Stimulated activated CD8-positive, alpha-beta memory T cell treated with anti-CD3 and anti-CD28 coated beads, Interleukin-4, amount 100 ng/mL, for 4 hours (primary cell): ENCODE measurements at places on chromosomes 6 and 20.

DNA sequence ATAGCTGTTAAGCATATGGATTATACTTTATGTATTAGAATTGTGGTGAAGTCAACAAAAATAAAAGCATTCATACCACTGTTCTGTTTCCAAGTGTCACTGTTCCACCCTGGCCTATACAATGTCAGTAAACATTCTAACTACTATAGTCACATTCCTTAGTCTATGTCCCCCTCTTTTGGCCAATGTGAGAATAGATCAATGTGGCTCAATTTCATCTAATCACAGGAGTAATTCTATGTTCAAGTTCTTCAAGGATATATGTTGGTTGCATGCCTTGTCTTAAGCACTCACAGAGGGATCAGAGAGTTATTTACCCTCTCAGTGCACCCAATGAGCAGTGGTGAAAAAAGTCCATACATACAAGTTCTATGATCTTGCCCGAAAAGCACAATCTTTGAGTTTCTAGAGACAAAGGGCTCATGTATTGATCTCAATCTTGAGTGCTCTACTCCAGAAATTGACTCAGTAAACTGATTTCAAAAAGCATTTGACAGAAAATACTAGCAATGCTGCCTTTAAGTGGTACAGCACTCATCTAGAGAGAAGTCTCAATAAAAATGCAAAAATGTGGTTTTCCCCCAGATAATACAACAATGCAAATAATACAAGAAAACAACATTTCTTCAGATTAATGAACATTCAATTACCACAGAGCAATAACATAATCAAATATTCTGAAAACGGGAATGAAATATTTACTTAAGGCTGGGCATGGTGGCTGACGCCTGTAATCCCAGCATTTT lies 16.5 kb downstream of the SMLR1 start:
- DNase-seq: no peak

DNA sequence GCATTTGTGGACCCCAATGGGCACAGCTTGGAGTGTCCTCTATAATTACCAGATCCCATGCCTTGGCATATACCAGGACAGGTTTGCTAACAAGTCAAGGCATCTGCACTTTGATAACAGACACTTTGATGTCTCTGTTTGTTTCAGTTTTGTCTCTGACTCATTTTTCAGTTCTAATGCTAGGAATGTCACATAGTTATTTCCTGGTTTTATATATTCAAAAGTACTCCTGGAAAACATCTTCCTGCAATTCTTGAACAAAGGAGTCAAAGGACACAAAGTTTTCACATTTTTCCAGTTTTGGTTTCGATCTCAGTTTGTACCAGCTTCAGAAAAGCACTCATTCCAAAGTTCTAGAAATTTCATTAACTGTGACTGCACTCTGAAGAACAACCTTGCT lies 188.1 kb downstream of the FOXC1 start:
- no peak for DNase-seq

DNA sequence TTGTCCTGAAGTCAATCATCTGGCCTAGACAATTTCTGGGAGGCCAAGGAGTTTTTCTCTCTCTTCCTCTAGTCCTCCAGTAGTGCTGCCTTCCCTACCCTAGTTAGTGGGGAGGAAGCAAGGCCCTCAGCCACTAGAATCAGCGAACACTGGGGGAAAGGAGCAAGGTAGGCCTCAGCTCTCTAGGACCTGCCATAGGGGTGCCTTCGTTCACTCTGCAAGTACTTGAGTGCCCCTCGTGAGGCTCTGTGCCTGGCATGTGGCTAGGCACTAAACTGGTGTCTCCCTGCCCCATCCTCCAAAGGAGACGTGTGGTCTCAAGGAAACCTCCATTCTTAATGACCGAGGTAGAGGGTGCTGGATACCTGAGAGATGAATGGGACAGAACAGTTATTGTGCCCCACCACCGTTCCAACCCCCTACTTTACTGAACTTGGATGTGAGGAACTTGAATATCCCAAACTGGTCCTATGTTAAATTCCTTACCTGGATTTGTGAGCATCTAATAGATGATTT lies 1.1 kb downstream of the DEF6 start:
- no peak for DNase-seq

DNA sequence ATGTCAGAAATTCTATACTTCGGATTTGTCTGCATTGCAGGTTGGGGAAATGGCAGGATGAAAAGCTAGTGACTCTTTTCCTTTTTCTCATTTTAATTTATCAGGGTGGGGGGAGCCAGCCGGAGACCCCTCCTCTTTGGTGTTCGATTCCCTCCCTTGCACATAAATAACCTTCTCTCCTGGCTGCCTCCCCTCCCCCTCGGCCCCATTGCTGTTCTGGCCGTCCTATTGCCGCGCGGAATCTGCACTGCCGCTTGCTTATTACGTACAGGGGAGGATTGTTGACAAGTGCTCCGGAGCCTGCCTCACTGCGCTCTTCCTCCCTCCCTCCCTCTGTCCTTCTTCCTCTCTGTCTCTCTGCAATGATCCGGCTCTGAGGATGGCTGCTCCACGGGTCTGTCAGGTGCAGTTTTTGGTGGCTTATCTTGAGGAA lies 154.7 kb downstream of the JARID2 start:
- no peak for DNase-seq

DNA sequence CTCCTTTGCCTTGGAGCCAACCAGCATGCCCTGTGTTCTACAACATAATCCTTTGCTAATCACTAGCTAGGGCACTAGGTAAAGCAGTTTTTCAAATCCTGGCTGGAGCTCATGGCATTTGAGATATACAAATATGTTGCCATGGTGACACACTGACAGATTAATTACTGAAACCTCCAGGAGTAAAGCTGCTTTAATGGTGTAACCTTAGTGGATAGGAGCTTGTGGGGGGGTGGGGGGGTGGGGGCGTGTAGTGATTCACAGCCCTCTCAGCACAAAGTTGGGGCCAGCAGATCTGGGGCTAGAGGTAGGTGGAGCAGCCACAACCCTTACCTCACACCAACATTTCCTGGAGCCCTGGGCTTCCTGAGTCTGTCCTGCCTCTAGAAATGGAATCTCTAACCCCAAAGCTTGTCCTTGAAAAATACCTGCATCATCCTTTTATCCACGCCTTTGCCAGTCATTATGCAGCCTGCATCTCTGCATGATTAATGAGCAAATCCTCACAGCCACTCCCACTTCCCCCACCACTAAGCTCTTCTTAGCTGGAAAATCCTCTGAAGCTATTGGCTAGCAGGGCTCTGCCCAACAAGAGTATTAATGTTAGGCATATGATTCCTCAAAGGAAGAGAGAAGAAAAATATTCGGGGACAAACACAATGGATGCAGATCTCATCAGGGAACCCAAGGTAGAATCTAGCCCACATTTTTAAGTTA lies 84.5 kb upstream of the PRND start:
- no peak for DNase-seq

GRCh38 chr6:79465381-79465780 lies 71.8 kb downstream of the LCA5 start:
- no peak for DNase-seq

GRCh38 chr6:7324520-7324919 lies 11.5 kb upstream of the SSR1 start:
- no peak for DNase-seq

GRCh38 chr6:1503811-1504210 lies 105.9 kb upstream of the FOXC1 start:
- no peak for DNase-seq

- DNase-seq: no peak
Measured at GRCh38 chr6:10460096-10460495, 45.2 kb upstream of the TFAP2A start.

DNA sequence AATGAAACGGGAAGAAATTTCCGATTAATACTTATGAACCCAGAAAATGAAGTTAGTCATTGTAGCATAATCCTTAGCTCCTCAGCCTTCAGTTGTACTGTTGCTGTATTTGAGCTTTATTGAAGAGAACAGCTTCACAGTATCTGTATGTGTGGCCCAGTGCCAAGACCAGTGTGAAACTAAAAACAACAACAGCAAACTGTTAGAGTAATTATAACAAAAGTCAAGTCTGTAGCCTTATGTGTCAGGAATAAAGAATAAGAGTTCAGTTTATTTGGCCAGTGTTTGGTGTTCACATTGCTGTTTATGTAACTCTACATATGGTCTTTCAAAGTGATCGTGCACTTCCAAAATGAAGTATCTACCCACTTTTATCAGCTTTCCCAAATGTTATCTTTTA lies 70.9 kb downstream of the ARID1B start:
- no peak for DNase-seq

DNA sequence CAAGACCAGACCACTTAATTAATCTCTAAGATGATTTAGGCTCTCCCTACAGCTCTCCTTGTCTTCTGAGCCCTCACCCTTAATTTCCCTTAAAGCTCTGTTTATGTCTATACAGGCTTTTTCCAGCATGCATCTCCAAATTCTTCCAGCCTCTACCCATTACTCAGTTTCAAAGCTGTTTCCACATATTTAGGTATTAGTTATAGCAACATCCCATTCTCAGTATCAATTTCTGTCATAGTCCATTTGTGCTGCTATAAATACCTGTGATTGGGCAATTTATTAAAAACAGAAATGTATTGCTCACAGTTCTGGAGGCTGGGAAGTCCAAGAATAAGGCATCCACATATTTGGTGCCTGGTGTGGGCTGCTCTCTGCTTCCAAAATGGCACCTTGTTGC lies 2.3 kb upstream of the SERPINB1 start:
- no peak for DNase-seq

GRCh38 chr20:37416848-37417616 lies 71.1 kb downstream of the SRC start:
- DNase-seq: no peak

- no peak for DNase-seq
Measured at GRCh38 chr20:23776067-23776771, 25.5 kb upstream of the CST1 start.

GRCh38 chr6:93859971-93860370 lies 440.6 kb upstream of the EPHA7 start:
- DNase-seq: no peak

DNA sequence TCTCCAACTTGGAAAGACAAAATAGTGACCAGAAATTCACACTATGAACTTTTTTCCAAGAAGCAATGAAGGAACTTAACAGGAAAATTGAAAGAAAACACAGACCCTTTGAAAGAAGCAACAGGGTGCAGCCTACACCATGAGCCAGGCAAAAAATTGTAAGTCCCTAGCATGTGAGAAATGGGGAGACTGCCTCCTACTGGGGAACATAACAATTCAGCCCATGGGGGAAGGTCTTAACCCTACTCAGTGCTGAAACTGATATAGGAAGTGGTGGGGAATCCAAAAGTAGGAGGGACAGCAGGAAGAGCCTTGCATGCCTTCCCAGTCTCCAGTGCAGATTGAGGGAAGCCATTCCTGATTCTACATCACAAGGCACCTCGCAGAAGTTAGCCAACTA lies 235.1 kb upstream of the UFL1 start:
- DNase-seq: no peak

DNA sequence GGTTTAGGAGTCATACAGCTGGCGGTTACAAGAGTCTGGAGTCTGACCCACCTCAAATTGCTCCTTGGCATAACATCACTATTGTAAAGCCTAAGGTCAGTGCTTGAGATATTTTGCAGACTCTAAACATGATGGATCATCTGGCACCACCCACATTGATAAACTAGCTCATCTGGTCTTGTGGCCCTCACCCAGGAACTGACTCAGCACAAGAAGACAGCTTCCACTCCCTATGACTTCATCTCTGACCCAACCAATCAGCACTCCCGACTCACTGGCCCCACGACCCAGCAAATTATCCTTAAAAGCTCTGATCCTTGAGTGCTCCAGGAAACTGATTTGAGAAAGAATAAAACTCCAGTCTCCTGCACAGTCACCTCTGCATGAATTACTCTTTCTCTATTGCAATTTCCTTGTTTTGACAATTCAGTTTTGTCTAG lies 115.9 kb downstream of the CD24 start:
- no peak for DNase-seq

DNA sequence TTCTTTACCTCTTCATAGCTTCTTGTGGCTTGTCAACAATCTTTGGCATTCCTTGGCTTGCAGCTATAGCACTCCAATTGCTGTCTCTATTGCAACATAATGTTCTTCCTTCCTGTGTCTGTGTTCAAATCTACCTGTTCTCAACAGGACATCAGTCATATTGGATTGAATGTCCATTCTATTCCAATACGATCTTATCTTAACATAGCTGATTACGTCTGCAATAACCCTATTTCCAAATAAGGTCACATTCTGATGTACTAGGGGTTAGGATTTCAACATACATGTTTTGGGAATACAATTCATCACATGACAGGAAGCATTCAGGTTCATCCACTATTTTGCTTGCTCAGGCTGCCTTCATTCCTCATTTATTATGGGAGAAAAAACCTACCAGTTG lies 684.4 kb upstream of the CITED2 start:
- no peak for DNase-seq

- no peak for DNase-seq
Measured at GRCh38 chr20:2760297-2760951, 40.0 kb downstream of the CPXM1 start.

- peak; percentile 63 for DNase-seq
Measured at GRCh38 chr20:47610247-47610944, 108.7 kb downstream of the NCOA3 start.

- DNase-seq: no peak
Measured at GRCh38 chr20:40967700-40968099, 60.9 kb upstream of the TOP1 start.

DNA sequence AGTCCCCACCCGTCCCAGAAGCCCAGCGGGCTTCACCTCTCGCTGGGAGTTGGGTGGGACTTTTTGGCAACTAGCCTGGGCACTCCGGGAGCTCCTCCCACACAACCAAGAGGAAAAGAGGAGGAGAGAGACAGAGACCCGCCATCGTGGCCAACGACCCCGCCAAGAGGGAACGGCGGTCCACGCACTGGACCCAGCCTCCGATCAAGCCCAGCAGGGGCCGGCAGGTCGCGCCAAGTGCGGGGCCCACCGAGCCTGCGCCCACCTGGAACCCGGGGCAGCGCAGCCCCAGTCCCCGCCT lies 3.0 kb upstream of the TMEM14C start:
- no peak for DNase-seq

GRCh38 chr20:1061484-1062221 lies 56.7 kb upstream of the PSMF1 start:
- DNase-seq: no peak

GRCh38 chr6:108762394-108762793 lies 85.8 kb upstream of the ARMC2 start:
- no peak for DNase-seq

DNA sequence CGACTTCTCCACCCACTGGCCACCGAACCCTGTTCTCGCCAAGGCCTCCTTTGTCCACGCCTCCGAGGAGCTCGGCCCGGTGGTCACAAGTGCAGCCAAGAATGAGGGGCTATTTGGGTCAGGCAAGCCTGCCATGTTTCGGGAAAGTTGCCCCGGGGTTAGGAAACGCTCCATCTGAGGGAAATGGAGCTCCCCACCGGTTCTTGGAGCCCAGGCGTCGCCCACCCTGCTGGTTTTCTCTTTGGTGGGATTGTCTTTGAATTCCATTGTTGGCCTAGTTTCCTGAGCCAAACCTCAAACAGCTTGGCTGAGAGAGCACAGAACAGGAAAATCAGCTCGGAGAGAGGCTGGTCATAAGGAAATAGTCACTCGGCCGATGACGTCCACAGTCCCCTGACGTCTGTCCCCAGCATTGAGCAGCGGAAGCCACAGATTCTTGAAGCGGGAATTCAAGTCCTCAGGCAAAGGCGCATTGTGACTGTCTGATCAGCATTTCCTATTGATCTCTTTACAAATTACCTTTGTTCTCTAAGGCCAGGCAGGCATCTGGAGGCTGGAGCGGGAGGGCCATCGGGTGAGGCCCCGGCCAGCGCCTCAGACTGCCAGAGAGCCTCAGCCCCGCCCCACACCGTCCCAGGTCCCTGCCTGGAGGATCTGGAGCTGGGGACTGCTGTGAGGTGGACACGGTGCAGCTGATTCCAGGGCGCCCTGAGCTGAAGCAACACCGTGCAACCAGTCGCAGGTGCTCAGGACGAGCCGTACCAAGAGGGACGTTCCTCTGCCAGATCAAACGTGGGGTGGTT lies 138.6 kb downstream of the DLL1 start:
- DNase-seq: no peak
